ENCODE measurements at places on chromosomes 4 and X. TPM values are rescaled to one million over a fixed set of nuclear protein-coding genes. Genes with fewer than 3 reads are reported as not detected.

Gene CFAP99
- under 0.01 TPM for total RNA-seq

Gene HSFX1
- total RNA-seq: 0.29 TPM

Gene TMEM150C
- total RNA-seq: not detected

Gene MAGEC2
- not detected for total RNA-seq

Gene HTN1
- total RNA-seq: not detected

Gene GLRB
- 8.2 TPM for total RNA-seq

Gene AMELX
- total RNA-seq: not detected

Gene SLC25A43
- 11.4 TPM for total RNA-seq

Gene SPANXC
- total RNA-seq: not detected

Gene GSX2
- not detected for total RNA-seq

Gene PABPC1L2B
- not detected for total RNA-seq

Gene EDNRA
- total RNA-seq: 1.3 TPM
